ENCODE measurements at places on chromosomes 5 and 9.

DNA sequence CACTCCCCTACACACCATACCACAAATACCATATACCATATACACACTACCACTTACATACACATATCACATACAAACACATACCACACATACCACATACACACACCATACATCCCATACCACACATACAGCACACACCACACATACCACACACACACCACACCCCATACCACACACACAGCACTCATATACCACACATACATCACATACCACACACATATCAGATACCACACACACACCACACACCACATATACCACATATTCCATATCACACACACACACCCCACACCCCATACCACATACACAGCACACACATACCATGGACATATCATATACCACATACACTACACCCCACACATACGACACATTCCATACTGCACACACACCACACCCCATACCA, 276.6 kb downstream of the GADD45G start:
- no peak for DNase-seq

- no peak for DNase-seq
Observed at GRCh38 chr9:85523202-85523601, 218.6 kb downstream of the AGTPBP1 start.

- DNase-seq = no peak
Observed at GRCh38 chr9:109893241-109893640, 113.2 kb downstream of the PALM2AKAP2 start.

DNA sequence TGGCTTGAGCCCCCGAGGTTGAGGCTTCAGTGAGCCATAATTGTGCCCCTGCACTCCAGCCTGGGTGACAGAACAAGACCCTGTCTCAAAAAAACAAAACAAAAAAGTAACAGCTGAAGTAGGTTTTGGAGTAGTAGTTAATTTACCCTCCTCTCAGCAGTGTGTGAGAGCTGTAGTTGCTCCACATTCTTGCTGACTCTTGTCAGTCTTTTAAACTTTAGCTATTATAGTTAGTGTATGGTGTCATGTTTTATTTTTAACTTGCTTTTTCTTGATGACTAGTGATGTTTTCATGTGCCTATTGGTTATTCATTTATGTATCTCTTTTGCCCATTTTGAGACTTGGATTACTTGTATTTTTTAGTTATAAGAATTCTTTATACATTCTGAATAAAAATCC, 52.9 kb upstream of the DHFR start:
- no peak for DNase-seq

- DNase-seq = no peak
Observed at GRCh38 chr5:57684299-57684702, 201.7 kb upstream of the ACTBL2 start.

DNA sequence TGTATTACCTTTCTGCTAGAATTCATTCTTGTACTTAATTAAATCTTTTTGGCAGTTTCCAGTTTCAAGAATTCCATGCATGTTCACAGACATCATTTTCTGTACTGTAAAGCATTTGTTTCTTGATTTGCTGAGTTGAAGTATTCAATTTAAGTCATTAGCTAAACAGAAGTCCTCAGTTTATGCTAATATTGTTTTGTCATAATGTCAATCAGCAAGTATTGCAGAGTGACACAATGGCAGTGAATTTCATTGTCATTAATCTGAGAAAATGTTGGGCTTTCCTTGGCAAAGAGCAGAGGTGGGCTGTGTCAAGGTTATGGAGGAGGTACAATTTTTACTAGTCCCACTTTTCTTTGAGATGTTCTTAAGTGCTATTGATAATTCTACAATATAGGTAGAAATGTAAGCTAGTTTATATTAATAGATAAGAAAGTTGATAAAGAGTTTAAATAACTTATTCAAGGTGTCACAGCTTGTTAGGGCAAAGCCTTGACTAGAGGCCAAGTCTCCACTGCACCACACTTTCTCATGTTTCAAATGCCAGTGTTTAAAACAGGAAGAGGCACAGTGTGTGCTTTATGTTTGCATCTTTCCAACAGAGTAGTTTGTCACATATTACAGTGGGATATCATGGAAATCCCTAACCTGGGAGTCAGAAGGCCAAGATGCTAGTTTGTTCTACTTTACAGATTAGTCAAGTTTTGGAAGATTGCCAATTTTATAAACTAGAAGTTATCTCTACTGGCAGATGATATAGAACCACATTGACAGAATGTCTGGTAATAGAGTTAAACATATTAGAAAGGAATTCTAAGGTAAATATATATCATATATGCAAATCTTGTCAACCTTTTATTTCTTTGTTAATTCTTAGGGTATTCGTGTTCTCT, 56.3 kb downstream of the SLF1 start:
- DNase-seq = no peak

DNA sequence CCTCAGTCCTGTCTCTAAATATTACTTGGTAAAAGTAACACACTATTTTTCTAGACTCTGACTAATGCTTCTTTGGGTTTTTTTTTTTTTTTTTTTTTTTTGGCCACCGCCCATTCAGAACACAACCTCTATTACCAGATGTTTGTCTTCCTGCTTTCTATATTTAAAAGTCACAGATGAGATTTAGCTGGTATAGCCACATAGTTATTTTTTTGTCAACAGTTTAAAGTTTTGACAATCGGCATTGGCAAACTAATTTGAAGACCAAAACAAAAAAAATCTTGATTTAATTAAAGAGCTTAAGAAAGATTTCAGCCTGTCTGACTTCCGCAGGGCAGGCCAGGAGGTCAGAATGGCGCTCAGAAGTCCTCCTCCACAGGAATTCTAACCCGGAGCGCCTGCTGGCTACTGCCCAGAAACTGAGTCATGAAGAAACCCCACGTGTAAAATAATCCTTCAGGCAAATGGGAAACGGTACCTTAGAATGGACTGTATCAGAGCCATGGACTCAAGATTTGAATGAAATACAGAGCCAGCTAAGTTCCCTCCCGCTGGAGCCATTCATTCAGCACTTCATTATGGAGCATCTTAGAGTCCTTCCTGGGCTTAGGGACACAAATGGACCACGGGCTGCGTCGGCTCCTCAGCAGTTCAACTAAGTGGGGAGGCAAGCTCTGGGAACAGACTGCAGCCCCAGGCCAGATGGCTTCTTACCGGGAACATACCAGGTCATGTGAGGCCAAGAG, 55.6 kb downstream of the PTPDC1 start:
- no peak for DNase-seq

DNA sequence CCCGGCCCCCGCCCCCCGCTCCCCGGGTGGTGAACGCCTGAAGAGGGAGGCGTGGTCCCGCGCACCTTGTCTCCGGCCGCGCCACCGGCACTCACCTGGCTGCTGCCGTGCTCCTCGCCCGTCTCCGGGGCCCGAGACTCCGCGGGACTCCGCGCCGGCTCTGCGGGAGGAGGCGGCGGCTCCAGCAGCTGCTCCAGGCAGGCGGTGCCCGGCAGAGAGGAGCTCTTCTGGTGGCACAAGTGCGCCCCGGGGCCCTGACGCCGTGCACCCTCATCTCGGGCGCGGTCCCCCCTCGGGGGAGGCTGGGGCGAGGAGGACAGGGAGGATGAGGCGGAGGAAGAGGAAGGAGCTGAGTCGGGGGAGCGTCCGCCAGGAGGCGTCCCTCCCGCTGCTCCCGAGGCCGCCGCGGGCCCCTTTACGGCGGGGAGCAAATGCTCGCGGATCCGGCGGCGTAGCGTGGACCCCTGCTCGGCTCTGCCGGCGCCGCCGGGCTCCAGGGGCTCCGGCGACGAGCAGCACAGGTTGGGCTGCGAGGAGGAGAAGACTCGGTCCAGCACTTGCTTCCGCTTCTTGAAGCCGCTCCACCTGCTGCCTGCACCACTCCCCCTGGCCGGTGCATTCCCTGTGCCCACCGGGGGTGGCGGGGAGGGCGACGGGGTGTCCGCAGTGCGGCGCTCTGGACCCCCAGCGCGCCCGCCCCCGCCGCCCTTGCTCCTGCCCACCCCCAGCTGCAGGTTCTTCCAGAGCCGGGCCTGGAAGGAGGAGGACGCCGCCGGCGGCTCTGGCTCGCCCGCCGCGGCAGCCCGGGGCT, 928 bp downstream of the MCTP1 start:
- no peak for DNase-seq

- no peak for DNase-seq
Observed at GRCh38 chr5:131224387-131225201, 39.3 kb upstream of the CDC42SE2 start.
